ENCODE measurements at places on chromosomes 1 and 21. TPM values are rescaled to one million over a fixed set of nuclear protein-coding genes. Genes with fewer than 3 reads are reported as not detected.

DNA sequence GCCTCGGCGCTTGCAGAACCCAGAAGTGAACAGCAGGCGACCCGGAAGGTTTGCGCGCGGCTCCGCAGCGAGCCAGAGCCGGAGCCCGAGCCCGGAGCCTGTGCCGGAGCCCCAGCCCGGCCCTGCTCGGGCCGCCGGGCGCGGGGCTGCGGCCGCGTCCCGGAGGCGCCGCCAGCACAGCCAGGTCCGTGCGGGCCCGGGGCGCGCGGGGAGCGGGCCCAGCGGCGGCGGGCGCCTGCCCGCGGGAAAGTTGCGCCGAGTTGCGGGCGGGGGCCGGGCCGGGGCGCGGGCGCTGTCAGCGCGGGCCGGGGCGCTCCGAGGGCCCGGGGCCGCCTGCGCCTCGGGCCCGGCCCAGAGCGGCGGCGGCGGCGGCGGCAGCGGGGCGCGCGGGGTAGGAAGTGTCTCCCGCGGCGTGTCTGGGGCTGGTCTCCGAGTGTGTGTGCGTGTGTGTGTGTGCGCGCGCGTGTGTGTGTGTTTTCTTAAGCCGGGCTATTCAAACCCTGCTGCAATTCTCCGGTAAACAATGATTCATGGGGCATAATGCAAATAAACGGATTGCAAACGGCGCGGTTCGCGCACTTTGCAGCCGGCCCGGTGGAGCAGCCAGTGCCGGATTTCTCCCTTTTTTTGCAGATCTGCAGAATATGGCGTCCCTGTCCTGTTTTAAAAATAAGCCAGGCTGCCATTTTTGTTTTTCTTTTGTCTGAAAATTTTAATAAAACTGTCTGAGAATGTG is at the start of gene ZNF362:
ZNF362 (plus strand) TSS at position 22 of the 736 bp plus-strand sequence. CDS start 14,083 bp downstream, outside the sequence.
- peak; percentile 86 for DNase-seq
- H3K4me1 ChIP-seq: peaks cover 32% of the 10 kb centered on the region
- H3K27me3 ChIP-seq: no peaks in the 10 kb centered on the region

DNA sequence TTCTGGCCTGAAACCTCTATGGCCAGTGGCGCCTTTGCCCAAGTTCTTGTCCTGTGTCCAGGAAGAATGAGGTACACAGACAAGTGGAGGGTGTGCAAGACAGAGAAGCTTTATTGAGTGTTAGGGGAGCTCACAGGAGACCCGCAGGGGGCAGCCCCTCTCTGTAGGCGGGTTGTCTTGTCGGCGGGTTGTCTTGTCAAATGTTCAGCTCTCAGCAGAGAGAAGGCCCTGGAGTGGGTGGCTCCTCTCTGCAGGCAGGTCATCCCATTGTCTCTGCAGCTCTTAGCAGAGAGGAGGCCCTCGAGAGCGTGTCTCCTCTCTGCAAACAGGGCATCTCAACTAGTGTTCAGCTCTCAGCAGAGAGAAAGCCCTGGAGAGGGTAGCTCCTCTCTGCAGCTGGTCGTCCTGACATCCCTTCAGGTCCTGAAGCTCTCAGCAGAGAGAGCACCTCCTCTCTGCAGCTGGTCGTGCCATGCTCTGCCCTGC is 11.0 kb downstream of the COL6A2 start:
- peaks cover 5% of the 10 kb centered on the region for H3K4me1 ChIP-seq
- H3K36me3 ChIP-seq: peaks cover 4% of the 10 kb centered on the region
- no peak for DNase-seq
- peaks cover 4% of the 10 kb centered on the region for H3K27me3 ChIP-seq
- H3K4me3 ChIP-seq: no peak overlapping the region
- H3K27ac ChIP-seq: no peak overlapping the region

GRCh38 chr1:110565565-110565964 is 40.6 kb downstream of the KCNA2 start:
- H3K4me1 ChIP-seq: no peaks in the 10 kb centered on the region
- no peaks in the 10 kb centered on the region for H3K36me3 ChIP-seq
- DNase-seq: no peak
- H3K27ac ChIP-seq: no peak overlapping the region
- no peak overlapping the region for H3K4me3 ChIP-seq

DNA sequence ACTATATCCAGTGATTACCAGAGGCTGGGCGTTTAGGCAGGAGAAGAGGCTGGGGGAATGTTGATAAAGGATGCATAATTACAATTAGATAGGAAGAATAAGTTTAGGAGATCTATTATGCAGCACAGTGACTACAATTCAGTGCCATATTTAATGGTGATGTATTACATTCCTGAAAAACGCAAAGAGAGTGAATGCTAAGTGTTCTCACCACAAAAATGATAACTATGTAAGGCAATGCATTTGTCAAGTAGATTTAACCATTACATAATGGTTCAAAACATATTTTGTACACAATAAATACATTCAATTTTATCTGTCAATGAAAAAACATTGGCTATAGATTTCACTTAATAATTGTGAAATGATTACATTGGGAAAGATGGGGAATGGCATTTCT is 548.9 kb downstream of the NUF2 start:
- no peaks in the 10 kb centered on the region for H3K36me3 ChIP-seq
- no peak for DNase-seq
- H3K27ac ChIP-seq: no peak overlapping the region
- peaks cover 2% of the 10 kb centered on the region for H3K4me1 ChIP-seq
- no peak overlapping the region for H3K4me3 ChIP-seq
- H3K27me3 ChIP-seq: no peaks in the 10 kb centered on the region

GRCh38 chr1:202056644-202057334 is 46.4 kb downstream of the ELF3 start:
- DNase-seq: peak; percentile 84
- no peak overlapping the region for H3K27ac ChIP-seq
- no peaks in the 10 kb centered on the region for H3K36me3 ChIP-seq
- no peaks in the 10 kb centered on the region for H3K27me3 ChIP-seq
- H3K4me1 ChIP-seq: no peaks in the 10 kb centered on the region

DNA sequence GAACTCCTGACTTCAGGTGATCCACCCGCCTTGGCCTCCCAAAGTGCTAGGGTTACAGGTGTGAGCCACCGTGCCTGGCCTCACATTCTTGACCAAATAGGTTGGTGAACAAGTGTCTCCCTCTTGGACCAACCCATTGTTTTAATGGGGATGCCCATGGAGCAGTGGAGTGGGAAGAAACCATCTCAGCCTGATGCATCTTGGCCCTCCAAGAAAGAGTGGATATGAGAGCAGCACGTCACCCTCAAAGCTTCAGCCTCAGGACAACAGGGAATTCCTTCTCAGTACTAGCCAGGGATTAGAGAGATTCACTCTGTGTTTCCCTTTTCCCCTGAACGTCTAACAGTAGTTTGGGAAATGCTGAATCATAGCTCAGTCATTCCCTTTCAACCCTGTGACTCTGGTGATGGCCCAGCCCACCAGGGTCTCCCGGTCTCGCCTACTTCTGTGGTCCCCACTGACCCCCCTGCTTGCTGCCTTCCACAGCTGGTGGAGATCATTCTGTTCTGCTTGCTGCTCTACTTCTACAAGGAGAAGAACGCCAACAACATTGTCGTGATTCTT is 37.4 kb downstream of the NIPAL3 start:
- H3K36me3 ChIP-seq: peaks cover 50% of the 10 kb centered on the region
- no peaks in the 10 kb centered on the region for H3K27me3 ChIP-seq
- H3K27ac ChIP-seq: no peak overlapping the region
- no peak for DNase-seq
- no peaks in the 10 kb centered on the region for H3K4me1 ChIP-seq
- no peak overlapping the region for H3K4me3 ChIP-seq

- no peak for DNase-seq
- H3K4me3 ChIP-seq: no peak overlapping the region
- no peaks in the 10 kb centered on the region for H3K36me3 ChIP-seq
Observed at GRCh38 chr1:202152399-202152798, 7.9 kb upstream of the ARL8A start.

GRCh38 chr1:195748969-195749368 is 859.3 kb downstream of the KCNT2 start:
- H3K27ac ChIP-seq: no peak overlapping the region
- DNase-seq: no peak

- no peak overlapping the region for H3K4me3 ChIP-seq
- no peak overlapping the region for H3K27ac ChIP-seq
- peaks cover 69% of the 10 kb centered on the region for H3K27me3 ChIP-seq
- DNase-seq: no peak
Observed at GRCh38 chr21:33112681-33113080, 42.7 kb downstream of the OLIG1 start.

GRCh38 chr1:7478809-7479499 is 292.1 kb upstream of the VAMP3 start:
- H3K27ac ChIP-seq: peak overlapping the region; percentile 65
- H3K4me1 ChIP-seq: peaks cover 24% of the 10 kb centered on the region
- H3K27me3 ChIP-seq: no peaks in the 10 kb centered on the region

Gene LIN28A
- not detected for total RNA-seq

Gene GJC2
- total RNA-seq: 6.9 TPM

Gene SLC2A5
- total RNA-seq: 0.98 TPM

Gene OPTC
- total RNA-seq: not detected
